ENCODE measurements at places on chromosomes 11 and 22.

DNA sequence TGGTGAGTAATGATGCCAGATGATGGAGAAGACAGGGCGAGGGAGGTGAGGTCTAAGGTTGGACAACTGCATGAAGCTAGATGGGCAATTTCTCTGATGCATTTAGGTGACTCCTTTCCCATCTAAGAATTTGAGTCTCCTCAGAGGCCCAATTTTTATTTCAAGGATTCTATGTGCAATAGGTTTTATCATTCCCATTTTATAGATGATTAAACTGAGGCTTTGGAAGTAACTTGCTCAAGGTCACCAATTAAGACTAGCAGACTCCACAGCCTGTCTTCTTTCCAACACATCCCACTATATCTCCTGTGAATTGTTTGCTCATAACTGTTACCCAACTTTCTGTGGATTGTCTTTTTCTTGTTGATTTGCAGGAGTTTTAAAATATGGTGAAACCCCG, 28.5 kb downstream of the DSCAML1 start:
- DNase-seq, result no peak

DNA sequence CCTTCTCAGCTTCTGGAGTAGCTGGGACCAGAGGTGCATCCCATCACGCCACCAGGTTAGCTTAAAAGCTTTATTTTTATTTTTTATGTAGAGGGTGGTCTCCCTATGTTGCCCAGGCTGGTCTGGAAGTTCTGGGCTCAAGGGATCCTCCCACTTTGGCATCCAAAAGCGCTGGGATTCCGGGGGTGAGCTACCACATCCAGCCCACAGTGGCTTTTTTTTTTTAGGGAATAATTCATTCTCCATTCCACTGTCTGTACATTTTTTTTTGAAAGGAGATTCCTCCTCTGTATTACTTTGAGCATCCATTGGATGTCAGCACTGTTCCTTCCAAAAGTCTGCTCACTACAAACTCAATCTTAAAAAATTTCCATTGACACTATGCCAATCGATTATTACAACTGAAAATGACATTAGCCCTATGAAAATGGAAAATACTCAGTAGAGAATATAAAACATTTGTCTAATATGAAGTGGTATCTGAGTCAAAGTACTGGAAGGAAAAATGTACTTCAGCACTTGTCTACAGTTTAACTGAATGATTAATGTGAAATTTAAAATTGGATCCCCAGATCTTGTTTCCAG, 1.3 kb upstream of the LPXN start:
- DNase-seq, result peak; percentile 75

DNA sequence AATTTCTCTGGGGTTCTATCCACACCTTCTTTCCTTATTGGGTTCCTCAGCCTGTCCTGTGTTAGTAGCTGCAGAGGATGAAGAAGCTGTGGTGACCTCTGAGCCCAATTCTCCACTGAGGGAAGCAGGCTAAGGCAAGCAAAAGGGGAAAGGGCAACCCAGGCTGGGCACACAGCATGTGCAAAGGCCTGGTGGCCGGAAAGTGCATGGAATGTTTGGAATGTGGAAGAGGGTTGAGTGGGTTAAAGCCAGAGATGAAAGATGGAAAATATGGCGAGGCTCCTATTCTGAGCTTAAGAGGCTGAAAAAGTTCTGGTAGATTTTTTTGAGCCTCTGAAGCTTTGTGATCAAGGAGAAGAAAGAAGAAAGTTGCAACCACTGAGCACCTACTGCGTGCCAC, 247.1 kb downstream of the MIAT start:
- no peak for DNase-seq

DNA sequence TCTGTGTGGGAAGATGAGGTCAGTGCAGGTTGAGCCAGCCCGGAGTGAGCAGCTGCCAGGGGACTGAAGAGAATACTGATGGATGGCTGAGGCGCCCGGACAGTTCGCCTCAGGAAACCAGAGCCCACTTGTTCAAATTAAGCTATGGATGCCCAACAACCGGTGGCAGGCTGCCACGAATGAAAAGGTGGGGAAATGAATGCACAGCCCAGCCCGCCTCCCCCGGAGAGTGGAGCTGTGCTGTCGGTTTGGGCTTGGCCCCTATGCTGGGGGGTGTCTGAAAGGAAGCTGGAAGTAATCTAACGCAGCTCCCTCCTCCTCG, 21.9 kb downstream of the HSPA8 start:
- no peak for DNase-seq

DNA sequence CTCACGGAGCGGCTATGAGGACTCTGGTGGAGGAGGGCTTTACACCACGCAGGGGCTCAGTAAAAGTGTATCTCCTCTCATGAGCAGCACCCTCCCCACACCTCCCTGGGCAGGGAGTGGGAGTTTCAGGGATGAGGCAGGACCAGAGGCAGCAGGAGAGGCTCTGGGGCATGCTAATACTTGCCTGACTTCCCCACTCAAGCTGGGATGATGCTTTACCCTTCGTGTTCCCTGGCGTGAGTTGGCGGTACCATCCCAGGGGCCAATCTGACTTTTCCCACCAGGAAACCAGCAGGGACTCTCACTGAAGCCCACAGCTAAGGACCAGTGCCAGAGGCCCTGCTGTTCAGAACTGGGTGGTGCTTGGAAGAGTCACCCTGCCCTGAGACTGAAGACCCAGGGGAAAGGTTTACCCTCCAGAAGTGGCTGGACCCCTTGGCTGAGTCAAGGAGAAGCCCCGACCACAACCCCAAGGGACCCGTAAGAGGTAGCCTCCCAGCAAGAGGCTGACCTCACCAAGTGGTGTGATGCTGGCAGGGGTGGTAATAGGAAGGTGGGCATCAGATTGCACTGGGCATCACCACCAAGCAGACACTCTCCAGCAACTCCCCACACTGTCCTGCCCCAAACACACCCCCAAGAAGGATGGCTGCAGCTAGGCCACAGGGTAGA, 65.6 kb downstream of the THAP12 start:
- DNase-seq, result no peak

DNA sequence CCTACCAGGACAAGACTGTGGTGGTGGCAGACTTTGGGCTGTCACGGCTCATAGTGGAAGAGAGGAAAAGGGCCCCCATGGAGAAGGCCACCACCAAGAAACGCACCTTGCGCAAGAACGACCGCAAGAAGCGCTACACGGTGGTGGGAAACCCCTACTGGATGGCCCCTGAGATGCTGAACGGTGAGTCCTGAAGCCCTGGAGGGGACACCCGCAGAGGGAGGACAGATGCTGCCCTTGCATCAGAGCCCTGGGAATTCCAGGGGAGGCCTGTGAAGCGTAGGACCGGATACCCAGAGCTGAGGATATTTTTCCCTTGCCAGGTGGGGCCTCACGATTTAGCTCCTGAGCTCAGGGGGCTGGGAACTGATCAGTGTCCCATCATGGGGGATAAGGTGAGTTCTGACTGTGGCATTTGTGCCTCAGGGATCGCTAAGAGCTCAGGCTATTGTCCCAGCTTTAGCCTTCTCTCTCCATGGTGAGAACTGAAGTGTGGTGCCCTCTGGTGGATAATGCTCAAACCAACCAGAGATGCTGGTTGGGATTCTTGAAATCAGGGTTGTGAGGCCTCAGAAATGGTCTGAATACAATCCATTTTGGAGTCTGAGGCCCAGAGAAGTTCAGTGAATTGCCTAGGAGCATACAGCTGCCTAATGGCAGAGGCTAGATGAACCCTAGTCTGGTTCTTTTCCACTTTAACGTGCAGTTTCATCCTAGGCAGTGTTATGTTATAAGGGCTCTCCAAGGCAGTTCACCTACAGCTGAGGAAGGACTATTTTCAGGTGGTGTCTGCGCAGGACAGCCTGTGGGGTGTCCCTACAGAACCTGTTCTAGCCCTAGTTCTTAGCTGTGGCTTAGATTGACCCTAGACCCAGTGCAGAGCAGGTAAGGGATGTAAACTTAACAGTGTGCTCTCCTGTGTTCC, 19.5 kb downstream of the PIK3IP1 start:
- DNase-seq, result peak; percentile 79

- DNase-seq, result no peak
Observed at GRCh38 chr11:38402063-38402462, 1804.0 kb upstream of the RAG2 start.

- no peak for DNase-seq
Observed at GRCh38 chr22:19533857-19534256, 9.6 kb upstream of the CLDN5 start.

DNA sequence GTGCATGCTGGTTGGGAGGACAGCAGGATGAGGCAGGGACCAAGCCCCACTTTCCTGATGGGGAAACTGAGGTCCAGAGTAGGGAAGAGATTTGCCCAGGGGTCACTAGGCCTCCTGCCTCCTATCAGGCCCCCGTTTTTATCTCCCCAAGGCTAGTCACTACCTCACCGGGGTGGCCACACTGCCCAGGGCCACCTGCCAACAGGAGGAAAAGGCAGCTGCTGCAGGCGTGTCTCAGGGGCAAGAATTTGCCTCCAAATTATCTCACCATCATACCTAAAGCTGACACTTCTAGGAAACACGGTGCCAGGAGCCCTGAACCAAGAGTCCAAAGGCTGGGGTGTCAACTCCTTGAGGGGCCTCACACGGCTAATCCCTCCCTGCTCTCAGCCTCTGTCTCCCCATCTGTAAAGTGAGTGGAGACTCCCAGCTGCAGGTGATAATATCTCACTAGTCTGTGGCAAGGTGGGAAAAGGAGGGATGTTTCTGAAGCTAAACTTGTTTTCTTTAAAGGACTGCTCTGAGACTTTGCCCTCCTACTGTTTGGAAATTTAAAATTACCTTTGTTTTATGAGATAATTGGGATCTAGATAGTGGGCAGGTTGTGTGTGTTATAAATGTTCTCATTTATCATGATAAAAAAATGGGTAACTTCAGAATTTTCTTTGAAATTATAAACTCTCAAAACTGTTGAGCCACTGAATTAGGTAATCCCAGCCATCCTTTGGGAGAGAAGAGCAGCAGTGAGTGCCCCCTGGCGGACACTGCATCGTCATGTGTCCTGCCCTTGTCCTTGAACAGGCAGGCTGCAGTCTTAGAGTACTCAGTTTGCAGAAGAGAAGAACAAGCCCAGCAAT, 60.0 kb downstream of the MYO7A start:
- peak; percentile 86 for DNase-seq

- DNase-seq, result no peak
Observed at GRCh38 chr22:24090581-24090980, 79.5 kb downstream of the CABIN1 start.

GRCh38 chr11:70481625-70482528, 83.5 kb downstream of the CTTN start:
- DNase-seq, result no peak

GRCh38 chr11:57310630-57311086, 14.1 kb downstream of the TNKS1BP1 start:
- DNase-seq, result no peak

GRCh38 chr22:21980547-21980946, 2.0 kb downstream of the TOP3B start:
- DNase-seq, result no peak

- DNase-seq, result no peak
Observed at GRCh38 chr11:10818594-10818993, 9.9 kb upstream of the EIF4G2 start.

GRCh38 chr22:49958366-49958921, 2.1 kb upstream of the PIM3 start:
- no peak for DNase-seq

DNA sequence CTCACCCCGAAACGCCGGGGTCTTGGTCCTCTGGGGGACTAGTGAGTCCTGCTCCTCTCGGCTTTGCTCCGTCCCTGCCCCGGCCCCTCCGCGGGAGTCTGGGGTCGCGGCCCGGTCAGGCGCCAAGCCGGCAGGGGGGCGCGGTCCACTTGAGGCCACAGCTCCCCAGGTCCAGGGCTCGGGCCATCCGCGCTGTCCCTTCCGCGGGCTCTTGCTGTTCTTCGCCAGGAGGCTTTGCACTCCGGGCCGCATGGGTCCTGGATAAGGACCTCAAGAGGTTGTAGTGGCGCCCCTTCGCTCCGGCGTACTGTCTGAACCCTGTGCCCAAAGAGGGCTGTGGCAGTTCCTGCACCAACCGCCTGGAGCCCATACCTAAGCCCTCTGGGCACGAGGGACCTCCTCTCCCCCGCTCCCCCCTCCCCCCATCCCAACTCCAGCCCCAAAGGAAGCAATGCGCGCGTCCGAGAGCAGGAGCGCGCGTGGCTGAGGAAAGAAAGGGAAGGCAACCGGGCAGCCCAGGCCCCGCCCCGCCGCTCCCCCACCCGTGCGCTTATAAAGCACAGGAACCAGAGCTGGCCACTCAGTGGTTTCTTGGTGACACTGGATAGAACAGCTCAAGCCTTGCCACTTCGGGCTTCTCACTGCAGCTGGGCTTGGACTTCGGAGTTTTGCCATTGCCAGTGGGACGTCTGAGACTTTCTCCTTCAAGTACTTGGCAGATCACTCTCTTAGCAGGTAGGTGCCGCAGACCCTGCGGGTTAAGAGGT, at the start of gene ADM:
ADM (plus strand) TSS at position 579 of the 767 bp plus-strand sequence. CDS start 628 bp downstream, outside the sequence.
- peak; percentile 69 for DNase-seq

GRCh38 chr11:61162092-61162941, 1.1 kb upstream of the VPS37C start:
- peak; percentile 52 for DNase-seq

DNA sequence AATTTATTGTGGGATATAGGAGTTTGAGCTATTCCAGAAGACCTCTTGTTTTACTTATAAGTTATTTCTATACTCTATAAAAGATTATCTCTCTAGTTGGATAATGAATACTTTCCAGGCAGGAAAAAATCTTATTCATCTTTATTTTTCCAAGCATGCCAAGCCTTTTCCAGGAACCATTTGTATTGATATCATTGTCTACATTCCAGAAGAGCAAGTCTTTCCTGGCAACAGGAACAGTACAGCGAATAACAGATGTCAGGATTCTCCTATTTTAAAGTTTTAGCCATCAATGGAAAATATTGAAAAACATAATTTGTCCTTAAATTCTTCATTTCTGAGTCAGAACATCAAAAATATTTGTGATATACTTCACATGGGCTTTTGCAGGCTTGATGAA, 5.2 kb upstream of the NXPE1 start:
- no peak for DNase-seq

DNA sequence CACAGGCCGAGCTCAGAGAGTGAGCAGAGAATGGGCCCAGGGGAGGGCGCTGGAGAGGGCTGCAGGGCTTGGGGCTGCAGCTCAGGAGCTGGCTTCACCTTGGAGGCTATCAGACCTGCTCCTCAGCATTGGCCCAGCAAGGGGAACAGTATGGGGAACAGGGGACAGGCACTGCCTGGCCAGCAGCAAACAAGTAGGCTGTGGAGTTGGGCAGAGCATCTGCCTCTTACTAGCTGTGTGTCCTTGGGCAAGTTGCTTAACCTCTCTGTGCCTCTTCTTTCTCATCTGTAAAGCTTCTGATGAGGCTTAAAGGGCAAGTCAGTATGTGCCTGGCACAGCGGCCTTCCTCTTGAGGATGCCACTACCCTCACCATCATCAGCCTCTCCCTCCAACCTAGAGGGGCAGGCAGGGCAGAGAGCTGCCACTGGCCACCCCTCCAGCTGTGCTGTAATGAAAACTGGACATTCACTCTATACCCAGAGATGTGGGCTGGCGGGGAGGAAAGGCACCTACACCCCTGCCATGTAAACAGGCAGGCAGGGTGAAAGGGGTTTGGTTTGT, 7.5 kb upstream of the CDKN1C start:
- no peak for DNase-seq

All from pons (tissue), 1 donor.